ENCODE measurements at places on chromosomes 4 and X.

DNA sequence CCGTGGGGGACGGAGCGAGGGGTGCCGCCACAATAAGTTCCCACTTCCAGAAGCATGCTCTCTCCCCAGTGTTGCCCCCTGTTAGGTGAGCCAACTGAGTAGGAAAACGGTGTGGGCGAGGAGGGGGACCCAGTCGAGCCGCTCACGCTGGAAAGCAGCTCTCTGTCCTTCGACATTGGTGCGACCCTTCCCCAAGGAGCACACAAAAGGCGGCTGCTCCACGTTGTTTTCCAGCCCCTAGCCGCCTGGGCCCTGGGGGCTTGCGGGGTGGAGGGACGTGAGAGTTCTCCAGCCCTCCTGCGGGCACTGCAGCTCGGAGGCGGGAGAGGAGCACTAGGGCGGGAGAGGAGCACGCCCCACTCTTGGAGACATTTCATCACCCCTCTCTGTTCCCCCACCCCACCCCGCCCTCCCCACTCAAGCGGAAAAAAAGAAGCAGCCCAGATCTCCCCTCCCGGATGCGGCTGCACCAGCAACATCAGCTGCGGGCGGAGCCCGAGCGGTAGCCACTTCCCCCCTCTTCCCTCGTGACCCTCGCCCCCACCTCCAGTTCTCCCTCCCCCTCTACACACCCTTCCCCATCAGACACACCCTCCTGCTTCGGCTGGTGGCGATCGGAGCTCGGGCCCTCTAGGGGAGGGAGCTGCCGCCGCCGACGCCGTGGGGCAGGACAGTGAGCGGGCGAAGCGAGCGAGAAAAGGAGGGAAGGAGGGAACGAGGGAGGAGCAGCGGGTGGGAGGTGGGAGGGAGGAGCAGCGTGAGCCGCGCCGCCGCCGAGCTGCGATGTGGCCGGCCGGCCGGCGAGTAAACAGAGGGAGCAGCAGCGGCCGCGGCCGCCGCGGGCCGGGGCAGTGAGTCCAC is at the start of gene DOCK11:
Gene DOCK11, plus strand, starts transcription at position 755 of the 861 bp plus-strand sequence. CDS start 157 bp downstream, outside the sequence.
- peak; percentile 82 for DNase-seq

DNA sequence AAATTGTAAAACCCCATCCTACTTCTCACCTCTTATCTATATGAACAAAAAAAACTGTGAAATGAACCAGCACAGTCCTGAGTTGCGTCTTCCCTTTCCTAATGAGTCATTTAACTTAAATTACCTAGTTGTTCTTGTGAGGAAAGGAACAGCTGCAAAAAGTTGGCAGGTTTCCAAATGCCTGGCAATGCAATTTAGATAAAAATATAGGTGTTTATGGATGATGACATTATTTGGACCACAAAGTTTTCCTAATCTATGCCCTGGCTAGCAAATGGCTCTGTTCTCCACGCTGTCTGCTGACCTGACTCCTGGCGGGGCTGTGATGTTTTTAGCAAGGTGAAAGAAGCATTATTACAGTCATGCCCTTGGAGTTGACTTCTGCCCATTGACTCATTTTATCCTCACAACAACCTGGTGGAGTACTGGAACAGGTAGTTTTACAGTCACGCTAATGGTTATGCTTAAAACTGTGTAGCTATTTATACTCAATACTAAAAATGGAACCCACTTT is 29.8 kb upstream of the RELL1 start:
- no peak for DNase-seq

GRCh38 chr4:180799798-180800197 is 1443.4 kb upstream of the TENM3 start:
- no peak for DNase-seq

GRCh38 chrX:33129607-33130006 is 81.7 kb downstream of the DMD start:
- no peak for DNase-seq

GRCh38 chr4:142817442-142817841 is 28.7 kb downstream of the INPP4B start:
- peak; percentile 93 for DNase-seq

DNA sequence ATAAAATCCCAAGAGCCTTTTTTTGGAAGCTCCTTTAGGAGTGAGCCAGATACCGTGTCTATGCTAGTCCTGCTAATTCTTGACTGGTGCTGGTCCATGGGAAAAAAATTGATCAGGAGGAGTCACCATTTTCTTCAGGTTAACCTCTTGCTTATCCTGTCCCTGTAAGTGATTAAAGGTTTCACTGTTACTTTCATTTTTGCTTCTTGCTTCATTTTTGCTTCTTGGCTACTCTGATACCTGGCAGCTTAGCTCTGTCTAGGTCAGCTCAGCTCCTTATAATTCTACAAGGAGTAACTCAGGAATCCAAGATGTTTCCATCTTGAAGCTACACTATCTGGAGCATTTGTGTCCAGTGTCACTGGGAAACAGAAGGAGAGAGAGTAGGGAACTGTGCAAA is 45.7 kb downstream of the AFM start:
- no peak for DNase-seq

GRCh38 chr4:1255699-1256098 is 6.8 kb upstream of the CTBP1 start:
- DNase-seq = no peak

DNA sequence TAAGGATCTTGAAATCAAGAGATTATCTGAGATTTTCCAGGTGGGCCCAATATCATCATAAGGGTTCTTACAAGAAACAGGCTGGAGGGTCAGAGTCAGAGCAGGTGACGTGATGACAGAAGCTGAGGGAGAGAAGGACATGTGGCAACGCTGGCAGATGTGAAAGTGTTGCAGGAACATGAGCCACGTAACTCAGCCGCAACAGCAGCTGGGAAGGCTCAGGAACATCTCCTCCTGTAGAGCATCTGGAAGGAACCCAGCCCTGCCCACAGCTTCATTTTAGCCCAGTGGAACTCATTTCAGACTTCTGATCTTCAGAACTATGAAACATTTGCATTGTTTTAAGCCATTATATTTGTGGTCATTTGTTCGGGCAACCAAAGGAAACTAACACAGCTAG is 156.3 kb upstream of the VEGFC start:
- peak; percentile 54 for DNase-seq

Data from foreskin fibroblast (primary cell).